ENCODE measurements at places on chromosomes 1 and 21.

DNA sequence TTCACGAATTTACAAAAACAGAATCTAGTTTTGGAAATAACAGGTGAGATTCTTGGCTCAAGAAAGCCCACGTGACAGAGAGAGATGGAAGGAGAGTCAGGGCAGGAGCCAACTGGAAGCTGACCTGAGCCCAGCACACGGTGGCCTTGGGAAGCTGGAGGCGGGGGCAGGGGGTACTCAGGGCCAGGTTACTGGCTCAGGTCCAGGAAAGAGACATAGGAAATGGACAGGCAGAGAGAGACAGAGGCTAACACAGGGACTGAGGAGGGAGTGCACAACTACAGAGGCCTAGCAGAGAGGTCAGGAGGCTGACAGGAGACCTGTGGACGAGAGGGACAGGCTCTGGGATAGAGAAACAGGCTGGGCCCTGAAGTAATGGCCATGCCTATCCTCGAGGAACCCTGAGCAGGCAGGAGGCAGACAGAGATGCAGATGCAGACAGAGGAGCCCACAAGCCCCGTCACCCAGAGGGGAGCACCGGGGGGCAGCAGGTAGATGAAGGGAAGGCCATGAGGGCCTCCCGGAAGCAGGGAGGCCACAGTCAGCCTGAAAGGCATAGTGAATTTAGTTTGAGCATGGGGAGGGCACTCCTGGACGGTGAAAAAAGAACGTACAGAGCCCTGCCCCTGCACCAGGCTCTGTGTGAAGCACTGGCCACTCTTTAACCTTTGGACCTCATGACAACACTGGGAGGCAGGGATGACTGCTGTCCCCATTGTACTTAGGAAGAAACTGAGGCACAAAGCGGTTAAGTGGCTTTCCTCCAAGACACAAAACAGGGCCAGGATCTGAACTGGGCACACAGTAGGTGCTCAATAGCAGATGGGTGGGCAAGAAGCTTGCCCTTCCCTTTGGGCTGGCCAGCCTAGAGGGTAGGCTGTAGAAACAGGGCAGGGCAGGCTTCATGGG lies 230.1 kb downstream of the TRABD2B start:
- DNase-seq, result no peak

DNA sequence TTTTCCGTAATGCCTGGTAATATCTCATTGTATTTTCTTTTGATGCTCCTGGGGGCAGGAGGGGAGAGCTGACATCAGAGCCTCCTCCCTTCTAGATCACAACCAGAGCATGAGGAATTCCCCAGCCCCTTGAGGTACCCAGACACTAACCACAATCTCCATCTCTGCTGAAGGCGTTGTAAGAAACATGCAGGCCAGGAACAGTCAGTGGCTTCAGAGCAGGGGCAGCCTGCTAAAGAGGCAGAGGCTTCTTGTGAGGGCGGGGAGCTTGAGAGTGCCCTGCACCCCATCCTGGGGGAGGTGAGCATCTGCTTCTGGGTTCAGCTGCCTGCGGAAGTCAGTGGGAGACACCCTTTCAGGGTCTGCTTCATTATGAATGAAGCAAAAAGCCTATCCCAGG lies 19.0 kb downstream of the MAPKAPK2 start:
- no peak for DNase-seq

- no peak for DNase-seq
Observed at GRCh38 chr1:27575840-27576331, 28.1 kb downstream of the AHDC1 start.

DNA sequence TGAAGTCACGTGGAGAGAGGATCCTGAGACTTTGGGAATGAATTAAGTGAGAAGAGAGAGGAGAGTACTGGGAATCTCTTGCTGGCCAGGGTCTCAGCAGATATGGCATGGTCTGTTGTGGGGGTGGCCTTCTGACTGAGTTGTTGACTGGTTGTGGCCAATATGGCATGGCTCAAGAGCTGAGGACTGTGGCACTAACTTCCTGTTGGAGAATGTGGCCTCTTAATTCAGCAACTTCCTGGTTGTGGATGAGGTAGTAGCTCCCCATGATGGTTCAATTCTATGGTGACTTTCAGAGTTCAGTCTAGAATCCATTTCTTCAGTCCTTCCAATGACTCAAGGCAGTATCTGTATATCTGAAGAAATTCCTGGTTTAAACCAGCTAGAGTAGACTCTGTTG lies 44.7 kb upstream of the PAXBP1 start:
- DNase-seq, result no peak

DNA sequence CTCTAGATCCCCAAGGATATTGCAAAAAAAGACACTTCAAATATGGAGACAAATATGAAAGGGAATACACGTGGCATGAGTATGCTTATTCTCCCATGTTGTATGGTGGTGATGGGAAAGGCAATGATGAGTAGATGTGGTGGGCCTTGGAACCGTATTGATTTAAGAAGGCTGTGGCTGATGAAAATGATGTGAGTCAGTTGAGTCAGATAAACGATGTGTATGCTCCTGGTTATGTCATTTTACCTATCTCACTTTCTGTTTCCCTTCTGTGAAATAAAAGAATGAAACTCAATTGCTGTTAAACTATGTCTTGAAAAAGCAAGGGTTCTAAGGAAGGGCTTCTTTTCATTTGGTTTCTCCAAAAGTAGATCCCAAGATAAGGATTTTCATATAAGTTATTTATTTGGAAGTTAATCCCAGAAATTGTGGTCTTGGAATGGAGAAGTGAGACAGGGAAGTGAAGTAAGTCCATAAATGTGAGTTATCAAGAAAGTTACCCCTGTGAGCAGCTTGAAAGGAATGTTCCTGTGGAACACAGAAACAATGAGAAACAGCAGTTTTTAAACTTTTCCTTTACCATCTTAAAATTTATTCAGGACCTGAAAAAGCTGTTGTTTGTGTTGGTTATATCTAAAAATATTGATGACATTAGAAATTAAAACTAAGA lies 292.0 kb downstream of the DUSP10 start:
- DNase-seq, result no peak

DNA sequence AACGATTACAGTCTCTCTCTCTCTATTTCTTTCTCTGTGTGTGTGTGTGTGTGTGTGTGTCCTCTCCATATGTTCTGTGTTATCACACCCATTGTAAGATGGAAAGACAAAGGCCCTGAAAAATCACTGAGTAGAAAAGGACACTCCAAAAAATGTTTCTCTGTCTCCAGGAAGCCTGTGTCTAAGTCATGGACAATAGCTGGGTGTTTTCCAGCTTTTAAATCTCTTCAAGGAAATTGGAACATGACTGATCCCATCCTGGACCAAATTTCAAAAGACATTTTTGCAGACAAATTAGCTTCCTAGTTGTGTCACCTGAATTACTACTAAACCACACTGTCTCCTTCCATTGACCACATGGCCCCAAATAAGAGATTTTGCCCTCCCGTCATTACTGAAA lies 31.0 kb upstream of the LMX1A start:
- no peak for DNase-seq

DNA sequence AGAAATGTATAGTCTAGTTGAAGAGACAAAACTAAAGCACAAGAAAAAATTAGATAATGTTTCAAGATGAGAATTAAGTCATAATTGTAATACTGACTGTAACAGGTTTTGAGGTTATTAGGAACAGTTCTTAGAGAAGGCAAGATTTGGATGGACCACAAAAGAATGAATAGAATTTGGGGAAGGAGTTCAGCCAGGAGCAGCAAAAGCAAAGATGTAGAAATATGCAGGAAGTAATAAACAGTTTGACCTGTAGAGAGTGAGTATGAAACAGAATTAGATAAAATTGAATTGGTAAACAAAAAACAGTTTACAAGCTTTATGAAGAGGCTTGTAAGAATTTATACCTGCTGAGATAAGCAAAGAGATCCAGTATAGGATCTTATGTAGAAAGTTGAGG lies 16.3 kb downstream of the VPS45 start:
- DNase-seq, result no peak

- DNase-seq, result no peak
Observed at GRCh38 chr1:91334856-91335255, 69.8 kb downstream of the HFM1 start.

DNA sequence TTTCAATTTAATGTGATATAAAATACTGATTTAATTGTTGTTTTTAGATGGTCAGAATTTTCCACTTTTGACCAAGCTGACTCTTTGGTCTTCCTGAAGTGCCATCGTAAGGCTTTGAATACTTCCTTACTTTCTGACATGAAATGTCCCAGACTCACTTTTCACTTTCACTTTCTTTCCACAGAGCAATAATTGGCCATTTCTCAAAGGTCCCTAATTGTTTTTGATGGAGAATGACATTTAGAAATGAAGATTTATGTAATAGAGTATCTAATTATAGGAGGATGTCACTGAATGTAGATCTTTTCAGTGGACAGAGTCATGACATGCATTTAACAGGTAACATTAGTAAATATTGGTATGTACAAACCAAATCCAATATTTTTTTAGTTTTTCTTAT lies 1141.6 kb downstream of the KCNT2 start:
- no peak for DNase-seq

- no peak for DNase-seq
Observed at GRCh38 chr1:88668405-88668804, 15.7 kb upstream of the PKN2 start.

DNA sequence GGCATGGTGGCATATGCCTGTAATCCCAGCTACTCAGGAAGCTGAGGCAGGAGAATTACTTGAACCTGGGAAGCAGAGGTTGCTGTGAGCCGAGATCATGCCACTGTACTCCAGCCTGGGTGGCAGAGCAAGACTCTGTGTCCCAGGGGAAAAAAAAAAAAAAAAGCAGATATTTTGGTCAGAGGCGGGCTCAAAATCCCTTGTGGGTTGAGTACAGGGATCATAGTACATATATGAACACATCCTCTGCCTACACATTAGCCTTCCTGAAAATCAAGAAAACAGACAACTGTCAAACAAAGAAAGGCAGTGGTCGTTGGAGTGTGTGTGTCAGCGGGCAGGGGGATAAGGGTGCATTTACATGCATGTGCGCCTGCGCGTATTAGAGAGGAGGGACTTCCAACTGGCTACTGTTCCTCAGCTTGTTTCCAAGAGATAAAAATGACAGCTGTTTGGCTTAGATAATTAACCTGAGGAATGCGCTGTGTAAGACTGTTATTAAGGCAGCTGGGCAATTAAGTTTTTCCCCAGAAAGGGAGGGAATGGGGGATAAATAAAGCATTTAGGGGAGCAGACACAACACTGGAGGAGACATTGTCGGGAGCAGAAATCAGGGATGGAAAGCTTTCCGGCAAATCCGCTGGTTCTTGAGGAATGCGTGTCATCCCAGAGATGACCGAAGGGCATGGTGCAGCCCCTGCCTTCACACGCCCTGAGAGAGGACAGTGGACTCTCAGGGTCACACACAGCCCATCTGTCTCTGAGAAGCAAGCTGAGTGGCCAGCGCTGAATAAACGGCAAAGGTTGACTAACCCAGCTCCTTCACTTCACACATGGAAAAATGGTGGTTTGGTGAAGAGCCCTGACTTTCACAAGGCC lies 6.4 kb downstream of the LAMB3 start:
- no peak for DNase-seq

DNA sequence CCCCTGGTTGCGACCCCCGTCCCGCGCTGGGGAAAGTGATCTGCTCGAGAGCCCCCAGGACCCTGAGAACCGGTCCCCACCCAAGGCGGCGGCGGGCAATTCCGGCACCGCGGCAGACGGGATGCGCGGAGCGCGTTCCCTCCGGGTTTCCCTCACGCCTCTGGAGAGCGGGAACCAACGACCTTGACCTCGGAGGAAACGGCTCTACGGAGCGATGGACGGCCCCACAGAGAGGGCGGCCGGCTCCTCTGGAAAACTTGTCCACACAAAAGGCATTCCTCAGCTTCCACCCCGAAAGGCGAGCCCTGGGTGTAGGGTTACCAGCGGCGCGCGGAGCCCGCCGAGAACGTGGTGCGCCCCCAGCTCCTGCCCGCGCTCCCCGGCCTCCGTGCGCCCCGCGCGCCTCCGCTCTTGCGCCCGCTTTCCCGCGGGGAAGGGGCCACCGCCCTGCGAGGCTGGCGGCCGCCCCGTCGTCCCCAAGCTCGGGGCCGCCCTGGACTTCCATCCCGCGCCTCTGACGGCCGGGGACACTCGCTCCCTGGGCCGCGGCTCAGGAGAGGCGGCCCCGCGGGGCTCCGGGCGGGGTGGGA lies 391 bp upstream of the KIAA1614 start:
- no peak for DNase-seq

DNA sequence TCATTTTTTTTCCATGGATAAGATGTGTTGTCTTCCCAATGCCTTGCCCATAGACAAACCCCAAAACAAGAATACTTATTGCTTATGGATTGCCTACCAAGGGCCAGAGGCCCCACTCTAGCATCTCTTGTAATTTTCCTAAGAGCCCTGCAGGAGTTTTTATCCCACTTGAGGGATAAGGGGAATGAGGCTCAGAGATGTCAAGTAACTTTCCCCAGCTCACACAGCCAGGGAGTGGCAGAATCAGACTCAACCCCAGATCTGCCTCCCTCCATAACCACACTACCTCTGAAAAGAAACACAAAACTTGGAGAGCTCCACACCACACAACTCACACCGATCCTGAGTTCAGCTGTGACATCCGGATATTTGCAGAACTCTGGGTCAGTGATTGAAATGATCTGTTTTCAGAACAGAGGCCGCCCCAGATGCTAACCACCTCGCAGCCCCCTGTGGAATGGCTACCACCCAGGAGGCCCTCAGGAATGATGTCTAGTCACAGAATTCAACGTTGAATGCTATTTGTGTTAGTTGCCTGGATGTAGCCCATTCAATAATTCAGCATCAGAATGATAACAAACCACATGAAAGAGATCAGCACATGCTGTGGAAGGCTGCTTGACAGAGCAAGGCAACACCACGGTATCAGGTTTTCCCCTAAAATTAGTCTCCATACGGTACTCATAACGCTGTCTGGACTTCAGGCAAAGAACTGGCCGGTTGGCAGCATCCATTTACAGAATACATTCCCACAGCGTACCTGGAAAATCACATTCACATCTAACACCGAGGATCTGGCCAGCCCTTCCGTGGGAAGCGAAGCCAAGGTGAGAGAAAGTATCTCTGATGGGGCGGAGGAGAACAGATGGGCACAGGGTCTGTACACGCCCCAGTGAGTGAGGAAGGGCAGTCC lies 231.9 kb downstream of the TOMM20 start:
- DNase-seq, result no peak

GRCh38 chr1:225329041-225329440 lies 98.8 kb downstream of the LBR start:
- DNase-seq, result no peak

DNA sequence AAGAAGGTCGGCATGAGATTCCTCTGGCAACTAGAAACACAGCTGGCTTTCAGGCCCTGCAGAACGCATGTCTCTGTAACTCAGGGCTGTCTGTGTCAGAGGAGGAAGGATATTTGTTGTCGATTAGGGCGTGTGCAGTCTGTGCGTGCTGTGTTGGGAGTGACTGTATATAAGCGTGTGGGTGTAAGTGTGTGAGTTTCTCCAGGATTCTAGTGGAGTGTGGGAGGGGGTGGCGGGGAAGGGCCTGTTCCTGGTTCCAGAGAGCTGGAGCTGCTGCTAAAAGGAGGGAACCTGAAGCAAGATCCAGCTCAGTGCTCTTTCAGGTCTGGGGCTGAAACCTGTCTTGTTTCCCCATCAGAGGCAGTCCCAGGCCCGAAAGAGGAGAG lies 74.3 kb downstream of the SLC16A1 start:
- DNase-seq, result no peak

GRCh38 chr1:20126041-20126805 lies 6.9 kb upstream of the PLA2G2D start:
- no peak for DNase-seq

GRCh38 chr21:38272215-38272614 lies 15.4 kb downstream of the KCNJ15 start:
- no peak for DNase-seq

Measured in muscle of back (tissue), 13 donors.